Activated CD4-positive, alpha-beta T cell treated with anti-CD3 and anti-CD28 coated beads, Interleukin-2, Interleukin-4, amounts not matched to agents 100 ng/mL and 50 ng/mL, durations not matched to agents 16 hours and 8 hours (primary cell): ENCODE measurements at places on chromosomes 1 and 21.

GRCh38 chr21:31387560-31388186, 43.6 kb upstream of the TIAM1 start:
- no peak for DNase-seq

GRCh38 chr1:67261680-67262079, 46.0 kb upstream of the IL12RB2 start:
- peak; percentile 33 for DNase-seq

GRCh38 chr1:32907435-32907834, 6.2 kb upstream of the TMEM54 start:
- DNase-seq = no peak

DNA sequence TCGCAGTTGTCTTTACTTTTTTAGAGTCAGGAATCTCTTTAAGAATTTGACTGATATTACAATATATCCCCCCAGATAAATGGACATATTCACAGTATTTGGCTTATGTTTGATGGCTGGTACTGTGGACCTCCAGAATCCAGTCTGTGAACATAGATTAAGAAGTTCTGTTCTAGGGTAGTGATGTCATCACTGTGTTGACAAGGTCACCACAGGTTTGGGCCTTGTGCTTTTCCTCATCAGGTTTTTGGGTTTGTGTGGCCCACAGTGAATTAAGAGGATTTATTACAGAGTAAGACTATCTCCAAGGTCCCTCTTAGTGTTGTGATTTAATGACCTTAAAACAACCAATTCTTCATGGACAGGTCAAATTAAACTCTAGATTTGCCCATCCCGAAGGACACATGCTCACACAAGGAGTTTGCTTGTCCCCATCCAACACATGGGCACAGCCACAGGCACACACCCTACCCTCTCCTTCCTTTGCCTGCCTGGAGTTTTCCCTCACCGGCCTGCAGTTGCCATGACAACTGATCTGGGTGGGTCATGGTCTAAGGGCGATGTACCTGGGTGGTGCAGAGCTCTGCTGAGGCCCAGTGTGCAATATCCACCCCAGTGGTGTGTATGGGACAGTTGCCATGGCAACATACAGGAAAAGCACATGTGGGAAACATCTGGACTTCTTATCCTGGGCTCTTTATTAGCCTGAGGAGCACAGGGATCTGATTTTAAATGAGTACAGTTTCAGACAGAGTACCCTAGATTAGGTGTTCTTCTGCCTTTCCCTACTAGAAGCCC, 98.6 kb downstream of the NAV1 start:
- DNase-seq = no peak

GRCh38 chr1:114336360-114336759, 174.6 kb downstream of the TRIM33 start:
- no peak for DNase-seq

GRCh38 chr1:91020486-91020885, 1.3 kb downstream of the ZNF644 start:
- no peak for DNase-seq
